ENCODE measurements at places on chromosomes 7 and 10.

GRCh38 chr10:131617113-131617858 lies 283.5 kb upstream of the PPP2R2D start:
- DNase-seq = no peak

DNA sequence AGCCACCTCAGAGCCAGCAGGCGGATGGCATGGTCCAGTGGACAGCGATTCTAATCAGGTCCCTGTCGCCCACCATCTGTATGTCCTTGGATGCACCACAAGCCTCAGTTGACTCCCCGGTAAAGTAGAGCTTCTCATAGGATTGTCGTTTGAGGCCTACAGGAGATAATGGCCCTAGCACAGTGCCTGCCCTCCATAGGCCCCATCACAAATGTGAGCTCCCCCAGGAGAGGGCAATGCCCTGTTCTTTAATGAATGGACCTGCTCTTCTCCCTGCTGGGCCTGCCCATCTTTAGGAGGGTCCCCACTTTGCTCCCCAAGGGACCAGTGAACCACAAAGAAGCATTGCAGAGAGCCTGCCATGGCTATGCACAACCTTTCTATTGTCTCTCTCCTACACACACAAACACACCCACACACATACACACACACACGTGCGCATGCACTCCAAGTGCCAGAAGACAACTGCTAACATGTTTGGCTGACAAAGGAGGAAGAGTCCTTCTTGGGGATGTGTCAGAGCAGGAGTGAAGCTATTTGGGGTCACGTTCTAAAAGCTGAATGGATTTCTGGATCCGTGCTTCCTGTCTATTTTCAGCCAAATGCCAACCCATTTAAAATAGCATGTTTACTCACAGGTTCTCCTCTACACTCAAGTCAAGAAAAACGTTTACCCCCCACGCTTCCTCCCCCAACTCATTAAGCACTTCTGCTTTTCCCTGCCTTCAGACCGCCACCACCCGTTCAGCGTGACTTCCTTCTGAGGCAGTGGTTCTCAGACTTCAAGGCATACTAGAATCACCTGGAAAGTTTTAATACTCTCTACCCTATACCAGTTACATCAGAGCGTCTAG lies 196.1 kb downstream of the GRID1 start:
- no peak for DNase-seq

- no peak for DNase-seq
These were observed 217.2 kb downstream of the RELN start for GRCh38 chr7:103772171-103772773.

- DNase-seq = no peak
These were observed 59.8 kb upstream of the PTN start for GRCh38 chr7:137403353-137403695.

DNA sequence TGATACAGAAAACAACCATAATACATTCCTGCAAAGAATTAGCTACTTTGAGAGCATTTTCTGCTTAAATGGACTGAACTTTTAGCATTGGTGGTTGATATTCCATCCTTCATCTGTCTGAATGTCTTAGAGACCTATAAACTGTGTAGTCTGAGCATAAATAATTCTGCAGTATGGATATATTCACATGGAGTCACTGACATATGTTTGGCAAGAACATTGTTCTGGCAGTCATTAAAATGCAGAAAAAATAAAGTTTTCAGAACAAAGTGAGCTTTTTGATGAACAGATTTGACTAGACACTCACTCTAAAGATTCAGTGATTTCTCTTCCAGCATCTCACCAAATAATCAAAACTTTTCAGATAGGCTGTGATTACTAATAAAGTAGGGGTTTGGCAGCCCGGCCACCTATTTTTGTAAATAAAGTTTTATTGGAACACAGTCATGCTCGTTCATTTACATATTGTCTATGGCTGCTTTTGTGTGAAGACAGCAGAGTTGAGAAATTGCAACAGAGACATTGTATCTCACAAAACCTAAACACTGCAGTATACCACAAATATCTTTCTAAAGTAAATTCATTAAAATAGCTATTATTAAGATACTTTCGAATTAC lies 44.1 kb upstream of the RAPGEF5 start:
- no peak for DNase-seq

DNA sequence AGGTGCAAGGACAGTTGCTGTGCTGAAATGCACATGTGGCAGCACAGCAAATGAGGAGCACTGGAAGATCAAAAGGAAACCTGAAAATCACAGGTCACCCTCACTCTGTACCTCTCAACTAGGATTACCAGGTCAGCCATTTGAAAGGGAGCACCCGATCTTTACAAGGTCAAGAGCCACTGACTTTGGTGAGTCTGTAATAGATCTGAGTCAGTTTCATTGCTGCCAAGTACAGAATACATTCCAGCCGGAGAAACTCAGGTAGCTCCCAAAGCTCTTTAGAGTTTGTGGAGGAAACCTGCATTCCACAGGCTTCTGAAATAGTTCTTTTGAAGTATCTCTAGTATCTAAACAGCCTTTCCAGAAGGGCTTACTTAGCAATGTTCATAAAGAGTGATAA lies 217.5 kb downstream of the SNX13 start:
- DNase-seq = no peak

DNA sequence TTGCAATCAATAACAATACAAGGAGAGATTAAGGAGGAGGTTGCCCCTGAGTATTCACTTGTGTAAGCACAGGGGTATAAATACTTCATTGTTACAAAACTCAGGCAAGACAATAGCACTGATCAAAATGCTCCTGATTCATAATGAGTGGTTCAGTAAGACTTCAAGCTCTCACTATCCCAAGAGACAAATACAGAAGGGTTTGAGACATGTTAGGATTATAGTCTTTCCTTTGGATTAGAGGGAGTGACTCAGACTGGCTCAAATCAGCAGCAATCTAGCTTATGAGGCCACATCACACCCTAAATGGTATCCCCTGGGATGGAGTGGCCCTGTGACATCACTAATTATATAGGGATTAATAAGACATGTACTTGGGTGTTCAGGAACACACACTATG lies 167.2 kb upstream of the HGF start:
- no peak for DNase-seq

DNA sequence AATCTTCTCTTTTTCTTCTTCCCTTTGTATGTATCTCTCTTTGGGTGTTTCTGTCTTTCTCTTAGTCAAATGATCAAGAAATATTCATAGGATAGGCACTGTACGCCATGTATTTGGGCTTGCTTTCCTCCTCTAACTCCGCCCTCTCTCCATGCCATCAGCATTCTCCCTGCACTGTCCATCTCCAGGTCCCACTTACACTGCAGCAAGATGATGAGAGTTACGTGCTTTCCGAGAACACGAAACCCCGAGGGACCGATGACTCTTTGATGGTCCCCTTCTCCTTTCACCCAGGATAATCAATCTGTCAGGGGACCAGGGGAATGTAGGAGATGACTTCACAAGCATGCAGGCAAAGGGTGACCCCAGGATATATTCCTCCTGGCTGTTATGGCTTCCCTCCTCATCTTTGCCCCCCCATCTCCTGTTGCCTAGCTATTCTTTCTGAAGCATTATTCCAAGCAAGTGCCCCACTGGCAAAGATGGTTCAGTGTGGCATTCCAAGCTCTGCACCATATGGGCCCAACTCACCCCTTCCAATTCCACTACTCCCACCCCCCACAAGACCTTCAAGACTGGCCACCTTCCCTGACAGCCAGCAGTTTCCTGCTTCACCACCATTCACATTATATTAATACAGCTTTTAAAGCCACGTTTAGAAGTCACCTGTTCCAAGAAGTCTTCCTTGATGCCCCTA lies 40.0 kb downstream of the HIF1AN start:
- DNase-seq = no peak

- DNase-seq = peak; percentile 61
These were observed 2.9 kb upstream of the GET4 start for GRCh38 chr7:873367-874002.

DNA sequence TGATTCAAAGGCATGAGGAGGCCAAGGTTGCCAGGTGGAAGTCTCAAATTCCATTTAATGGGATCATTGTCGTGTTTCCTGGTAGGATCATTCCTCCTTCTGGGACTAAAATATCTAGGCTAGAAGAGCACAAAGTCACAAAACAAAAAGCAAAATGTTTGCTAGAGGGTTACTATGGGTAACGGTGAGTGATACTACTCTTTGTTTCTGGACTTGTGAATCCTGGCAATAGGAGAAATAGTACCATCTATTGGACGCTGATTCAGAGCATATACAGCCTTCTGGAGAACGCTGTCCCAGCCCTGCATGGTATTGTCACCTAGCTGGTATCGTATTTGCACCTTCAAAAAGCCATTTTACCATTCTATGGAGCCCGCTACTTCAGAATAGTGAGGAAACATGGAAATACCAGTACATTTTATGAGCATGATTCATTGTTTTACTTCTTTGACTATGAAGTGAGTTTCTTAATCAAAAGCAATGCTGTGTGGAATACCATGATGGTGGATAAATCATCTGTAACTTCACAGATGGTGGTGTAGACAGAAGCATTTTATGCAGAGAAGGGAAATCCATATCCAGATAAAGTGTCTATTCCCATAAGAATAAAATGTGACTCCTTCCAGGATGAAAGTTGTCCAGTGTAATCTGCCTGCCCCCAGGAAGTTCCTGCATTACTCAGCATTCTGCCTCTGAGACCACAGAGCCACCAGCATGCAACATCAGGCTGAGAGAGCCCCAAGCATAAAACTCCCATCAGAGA lies 361.0 kb downstream of the ETV1 start:
- no peak for DNase-seq

DNA sequence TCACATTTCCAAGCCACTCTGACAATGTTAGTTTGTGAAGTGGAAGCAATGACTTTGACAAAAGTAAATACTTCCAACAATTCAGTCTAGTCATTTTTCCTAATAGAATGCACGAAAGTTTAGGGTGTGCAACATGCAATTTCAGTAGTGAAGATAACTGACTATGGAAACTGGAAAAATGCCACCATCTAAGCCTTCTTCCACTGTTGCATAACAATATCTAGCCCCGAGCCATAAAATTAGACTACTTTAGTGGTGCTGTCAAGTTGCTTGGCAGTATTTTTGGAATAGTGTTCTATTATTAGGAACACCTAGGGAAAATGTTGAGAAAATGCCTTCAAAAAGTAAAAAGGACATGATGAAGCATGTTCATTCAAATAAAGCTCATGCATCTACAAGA lies 17.9 kb downstream of the SEMA3A start:
- DNase-seq = no peak

DNA sequence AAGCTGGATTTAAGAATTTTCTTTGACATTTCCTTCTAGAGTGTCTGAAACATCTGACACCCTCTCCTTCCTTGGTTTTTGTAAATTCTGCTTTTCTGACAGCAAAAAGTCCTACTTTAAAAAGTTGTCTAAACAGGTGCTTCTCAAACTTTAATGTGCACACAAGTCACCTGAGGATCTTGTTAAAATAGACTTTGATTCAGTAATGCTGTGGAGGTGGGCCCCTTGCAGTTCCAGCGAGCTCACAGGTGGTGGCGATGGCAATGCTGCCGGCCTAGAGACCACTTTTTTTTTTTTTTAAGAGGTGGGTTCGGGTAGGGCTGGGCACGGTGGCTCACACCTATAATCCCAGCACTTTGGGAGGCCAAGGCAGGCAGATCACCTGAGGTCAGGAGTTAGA lies 77.1 kb downstream of the ABCC2 start:
- DNase-seq = no peak

DNA sequence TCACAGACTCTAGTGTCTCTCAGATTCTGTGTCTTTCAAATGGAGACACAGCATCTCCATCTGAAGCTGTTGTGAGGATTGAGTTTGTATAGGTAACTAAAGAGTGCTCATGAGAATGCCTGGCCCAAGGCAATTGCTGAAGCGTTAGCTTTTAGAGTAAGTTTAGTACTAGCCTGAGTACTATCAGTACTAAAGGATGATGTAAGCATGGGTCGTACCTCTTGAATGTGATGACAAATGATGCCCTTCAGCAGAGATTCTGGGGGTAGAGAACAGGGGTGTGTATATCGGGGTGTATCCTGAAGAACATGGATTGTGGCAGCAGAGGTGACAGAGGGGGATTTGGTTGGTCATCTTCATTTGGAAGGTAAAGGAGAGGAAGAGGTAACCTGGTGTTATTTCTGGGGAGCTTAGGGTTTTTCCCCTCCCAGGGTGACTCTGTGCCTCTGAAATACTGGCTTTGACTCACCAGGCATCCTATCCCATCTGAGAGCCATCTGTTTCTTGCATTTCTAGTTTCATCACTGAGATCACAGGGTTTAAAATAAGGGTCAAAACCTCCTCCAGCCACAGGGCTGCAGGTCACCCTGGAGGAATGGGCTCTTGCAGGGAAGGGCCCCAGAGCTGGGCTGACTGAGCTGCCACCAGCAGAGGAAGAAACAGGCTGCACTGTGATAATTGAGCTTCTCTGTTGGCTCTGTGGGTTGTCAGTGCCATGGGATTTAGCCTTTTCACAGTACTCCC lies 756.0 kb downstream of the KCNMA1 start:
- no peak for DNase-seq

DNA sequence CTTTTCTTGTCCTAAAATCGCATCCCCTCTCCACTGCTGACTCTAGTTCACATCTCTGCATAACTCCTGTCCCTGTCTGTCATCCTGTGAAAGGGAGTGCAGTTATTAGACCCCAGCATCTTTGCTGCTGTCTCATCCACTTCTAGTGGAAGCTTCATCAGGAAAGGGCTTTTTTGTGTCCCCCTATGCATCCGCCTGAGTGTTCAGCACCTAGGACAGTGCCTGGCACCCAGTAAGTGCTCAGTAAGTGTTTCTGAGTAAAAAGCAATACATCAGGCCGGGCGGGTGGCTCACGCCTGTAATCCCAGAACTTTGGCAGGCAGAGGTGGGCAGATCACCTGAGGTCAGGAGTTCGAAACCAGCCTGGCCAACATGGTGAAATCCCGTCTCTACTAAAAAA lies 211.8 kb upstream of the FOXK1 start:
- no peak for DNase-seq
